Stimulated activated CD8-positive, alpha-beta memory T cell treated with anti-CD3 and anti-CD28 coated beads, Interleukin-2, amount 100 ng/mL, for 48 hours (primary cell): ENCODE measurements at places on chromosomes 4 and X.

- no peak for DNase-seq
Measured at GRCh38 chr4:6199422-6199921, 877 bp downstream of the JAKMIP1 start.

- DNase-seq = no peak
Measured at GRCh38 chrX:56278692-56279091, 46.5 kb downstream of the KLF8 start.

DNA sequence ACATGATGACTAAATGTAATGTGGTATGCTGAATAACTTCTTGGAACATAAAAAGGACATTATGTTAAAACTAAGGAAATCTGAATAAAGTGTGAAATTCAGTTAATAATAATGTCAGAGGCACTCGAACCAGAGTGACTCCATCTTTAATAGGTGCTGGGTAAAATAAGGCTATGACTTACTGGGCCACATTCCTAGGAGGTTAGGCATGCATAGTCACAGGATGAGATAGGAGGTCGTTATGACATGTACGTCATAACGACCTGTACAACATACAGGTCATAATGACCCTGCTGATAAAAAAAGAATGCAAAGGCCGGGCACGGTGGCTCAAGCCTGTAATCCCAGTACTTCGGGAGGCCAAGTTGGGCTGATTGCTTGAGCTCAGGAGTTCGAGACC, 28.9 kb upstream of the OPHN1 start:
- no peak for DNase-seq

DNA sequence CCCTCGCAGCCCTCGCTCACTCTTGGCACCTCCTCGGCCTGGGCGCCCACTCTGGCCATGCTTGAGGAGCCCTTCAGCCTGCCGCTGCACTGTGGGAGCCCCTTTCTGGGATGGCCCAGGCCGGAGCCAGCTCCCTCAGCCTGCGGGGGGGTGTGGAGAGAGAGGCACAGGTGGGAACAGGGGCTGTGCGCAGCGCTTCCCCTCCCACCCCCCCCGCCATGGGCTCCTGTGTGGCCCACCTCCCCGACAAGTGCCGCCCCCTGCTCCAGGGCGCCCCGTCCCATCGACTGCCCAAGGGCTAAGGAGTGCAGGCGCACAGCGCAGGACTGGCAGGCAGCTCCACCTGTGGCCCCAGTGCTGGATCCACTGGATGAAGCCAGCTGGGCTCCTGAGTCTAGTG, 220.2 kb downstream of the STPG2 start:
- no peak for DNase-seq

DNA sequence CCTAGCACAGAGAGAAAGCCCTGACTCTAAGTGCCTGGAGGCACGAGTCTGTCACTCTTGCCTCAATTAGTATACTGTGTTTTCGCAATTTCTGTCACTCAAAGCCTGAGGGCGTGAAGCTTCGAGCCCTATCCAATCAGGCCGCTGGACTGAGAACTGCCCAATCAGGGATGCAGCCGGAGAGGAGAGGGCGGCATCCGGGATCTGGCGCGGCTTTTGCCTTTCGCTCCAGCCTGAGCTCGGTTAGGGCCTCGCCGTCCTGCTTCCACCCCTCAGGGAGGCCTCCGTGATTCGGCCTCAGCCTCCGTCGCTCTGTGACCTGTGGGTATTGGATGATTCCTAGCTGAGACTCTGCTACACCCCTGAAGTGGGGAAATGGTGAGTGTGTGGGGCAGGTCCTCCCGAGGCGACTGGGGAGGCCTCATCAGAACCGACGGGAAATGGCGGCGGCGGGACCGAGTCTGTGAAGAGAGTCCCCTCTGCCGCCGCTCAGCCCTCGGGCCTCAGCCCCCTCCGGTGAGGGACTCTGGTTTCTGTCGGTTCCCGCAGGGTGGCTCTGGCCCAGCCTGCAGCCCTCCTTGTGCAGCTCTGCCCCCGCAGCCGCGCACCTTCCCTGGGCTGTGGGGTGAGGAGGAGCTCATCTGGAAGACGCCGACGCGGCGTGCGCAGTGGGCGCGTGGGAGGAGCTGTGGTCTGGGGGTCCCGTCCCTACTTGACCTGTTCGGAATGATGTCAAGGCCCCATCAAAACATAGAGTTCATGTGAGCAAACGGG, 48.5 kb downstream of the ZNF141 start:
- no peak for DNase-seq

DNA sequence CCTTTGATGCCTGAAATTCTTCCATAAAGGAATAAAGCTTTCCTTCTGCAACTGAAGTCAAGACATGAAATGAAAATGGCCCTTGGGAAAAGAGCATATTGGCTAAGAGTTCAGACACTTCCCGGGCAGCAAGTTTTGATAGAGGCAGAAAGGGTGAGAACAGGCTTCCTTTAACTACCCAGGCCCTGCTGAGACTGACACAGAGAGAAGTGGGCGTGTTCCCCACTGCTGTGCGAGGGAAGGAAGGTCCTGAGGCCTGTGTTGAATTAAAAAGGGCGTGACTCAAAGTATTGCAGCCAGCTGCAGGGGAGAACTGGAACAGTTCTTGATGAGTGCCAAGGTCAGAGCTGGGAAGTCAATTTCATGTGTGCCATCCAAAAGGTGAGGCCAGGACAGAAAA, 33.9 kb upstream of the ADGRG2 start:
- DNase-seq = no peak

GRCh38 chrX:40149286-40150175, 51.8 kb upstream of the BCOR start:
- DNase-seq = no peak

GRCh38 chr4:48570646-48571220, 80.7 kb downstream of the ZAR1 start:
- no peak for DNase-seq

- DNase-seq = no peak
Measured at GRCh38 chr4:15382669-15383273, 45.1 kb upstream of the C1QTNF7 start.

GRCh38 chr4:8215001-8215427, 15.9 kb downstream of the SH3TC1 start:
- no peak for DNase-seq

DNA sequence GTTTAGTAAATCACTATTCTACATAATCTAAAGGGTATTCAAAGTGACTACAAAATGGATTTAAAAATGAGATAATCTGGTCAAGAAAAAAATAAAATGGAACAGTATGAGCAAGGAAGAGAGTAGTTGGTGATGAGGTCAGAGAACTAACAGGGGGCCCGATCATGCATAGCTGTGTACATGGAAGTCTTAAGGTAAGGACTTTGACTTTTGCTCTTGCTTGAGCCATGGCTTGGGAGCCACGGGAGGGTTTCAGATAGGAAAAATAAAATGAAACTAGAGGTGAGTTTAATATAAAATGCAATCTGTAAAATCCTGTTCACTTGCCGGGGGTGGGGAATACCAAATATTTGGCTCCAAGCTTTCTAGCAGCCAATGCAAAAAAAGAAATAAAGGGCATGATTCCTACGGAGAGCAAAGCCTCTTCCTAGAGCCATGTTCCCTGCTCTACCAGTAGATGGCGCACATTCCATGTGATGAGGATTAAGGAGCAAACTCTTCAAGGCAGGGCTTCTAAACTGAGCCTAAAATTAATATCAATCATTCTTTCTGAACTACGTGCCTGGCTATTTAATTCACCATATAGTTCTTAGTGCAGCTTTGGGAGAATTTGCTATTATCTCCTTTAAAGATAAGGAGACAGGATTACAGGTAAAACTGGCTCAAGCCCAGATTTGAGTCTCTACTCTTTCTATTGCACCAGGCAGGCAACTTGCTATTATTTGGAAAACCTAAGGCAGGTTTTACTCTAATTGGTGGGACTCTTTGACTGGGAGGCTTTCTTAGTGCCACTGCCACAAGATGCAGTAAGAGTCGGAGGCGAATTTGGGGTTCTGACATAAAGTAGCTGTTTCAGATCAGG, 6.8 kb upstream of the CLCN5 start:
- peak; percentile 5 for DNase-seq

DNA sequence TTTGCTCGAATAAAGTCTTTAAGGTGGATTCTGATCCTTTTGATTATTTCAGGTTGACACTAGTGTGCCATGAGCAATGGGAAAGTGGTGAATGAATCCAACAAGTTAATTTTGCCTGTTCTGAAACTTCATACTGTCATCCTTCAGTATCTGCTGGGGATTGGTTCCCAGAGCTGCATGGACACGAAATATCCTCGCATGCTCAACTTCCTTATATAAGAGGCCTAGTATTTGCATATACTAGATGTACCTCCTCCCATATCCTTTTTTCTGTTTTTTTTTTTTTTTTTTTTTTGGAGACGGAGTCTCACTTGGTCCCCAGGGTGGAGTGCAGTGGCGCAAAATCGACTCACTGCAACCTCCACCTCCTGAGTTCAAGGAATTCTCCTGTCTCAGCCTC, 23.0 kb upstream of the PDS5A start:
- DNase-seq = no peak

DNA sequence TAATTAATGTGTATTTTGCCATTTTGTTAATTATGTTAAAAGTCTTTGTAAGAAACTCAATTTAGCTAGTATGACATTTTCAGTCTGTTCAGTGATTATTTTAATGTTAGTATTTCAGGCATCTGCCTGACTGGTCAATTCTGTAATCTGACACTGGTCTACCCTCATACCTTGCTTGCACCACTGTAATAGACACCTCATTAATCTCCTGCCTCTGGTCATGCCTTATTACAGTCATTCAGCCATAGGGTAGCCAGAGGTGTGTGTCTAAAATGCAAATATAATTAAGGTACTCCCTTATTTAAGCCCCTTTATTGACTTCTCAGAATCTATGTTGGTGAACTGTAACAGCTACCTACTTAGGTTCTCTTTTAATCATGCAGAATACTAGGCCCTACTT, 861.1 kb upstream of the IGFBP7 start:
- DNase-seq = no peak

GRCh38 chrX:39491548-39492297, 606.0 kb downstream of the BCOR start:
- peak; percentile 28 for DNase-seq

- DNase-seq = no peak
Measured at GRCh38 chr4:2069161-2069971, 10.2 kb downstream of the NAT8L start.

DNA sequence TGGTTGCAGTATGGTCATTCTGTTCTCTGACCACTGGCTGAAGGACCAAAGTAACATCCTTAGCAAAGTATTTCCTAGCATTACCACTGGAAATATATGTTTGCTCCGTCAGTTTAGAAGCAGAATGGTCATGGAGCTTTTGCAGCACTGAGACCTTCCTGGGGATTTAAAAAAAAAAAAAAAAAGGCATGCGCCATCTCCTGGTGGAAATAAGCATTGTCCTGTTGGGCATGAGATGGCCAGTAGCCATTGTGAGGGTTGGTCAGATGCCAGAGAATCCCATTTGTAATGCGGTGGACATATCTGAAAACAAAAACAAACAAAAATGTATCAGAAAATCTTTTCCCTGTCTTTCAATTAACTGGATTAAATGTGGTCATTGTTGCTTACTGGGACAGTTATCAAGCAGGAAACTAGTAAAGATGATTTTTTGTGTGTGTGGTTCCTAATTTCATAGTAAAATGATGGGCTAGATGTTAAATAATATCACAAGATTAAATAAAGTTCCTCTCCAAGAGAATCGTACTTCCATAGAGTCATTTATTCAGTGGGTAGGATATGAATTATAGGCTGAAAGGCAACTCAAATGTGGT, 139.6 kb downstream of the SOWAHB start:
- no peak for DNase-seq

DNA sequence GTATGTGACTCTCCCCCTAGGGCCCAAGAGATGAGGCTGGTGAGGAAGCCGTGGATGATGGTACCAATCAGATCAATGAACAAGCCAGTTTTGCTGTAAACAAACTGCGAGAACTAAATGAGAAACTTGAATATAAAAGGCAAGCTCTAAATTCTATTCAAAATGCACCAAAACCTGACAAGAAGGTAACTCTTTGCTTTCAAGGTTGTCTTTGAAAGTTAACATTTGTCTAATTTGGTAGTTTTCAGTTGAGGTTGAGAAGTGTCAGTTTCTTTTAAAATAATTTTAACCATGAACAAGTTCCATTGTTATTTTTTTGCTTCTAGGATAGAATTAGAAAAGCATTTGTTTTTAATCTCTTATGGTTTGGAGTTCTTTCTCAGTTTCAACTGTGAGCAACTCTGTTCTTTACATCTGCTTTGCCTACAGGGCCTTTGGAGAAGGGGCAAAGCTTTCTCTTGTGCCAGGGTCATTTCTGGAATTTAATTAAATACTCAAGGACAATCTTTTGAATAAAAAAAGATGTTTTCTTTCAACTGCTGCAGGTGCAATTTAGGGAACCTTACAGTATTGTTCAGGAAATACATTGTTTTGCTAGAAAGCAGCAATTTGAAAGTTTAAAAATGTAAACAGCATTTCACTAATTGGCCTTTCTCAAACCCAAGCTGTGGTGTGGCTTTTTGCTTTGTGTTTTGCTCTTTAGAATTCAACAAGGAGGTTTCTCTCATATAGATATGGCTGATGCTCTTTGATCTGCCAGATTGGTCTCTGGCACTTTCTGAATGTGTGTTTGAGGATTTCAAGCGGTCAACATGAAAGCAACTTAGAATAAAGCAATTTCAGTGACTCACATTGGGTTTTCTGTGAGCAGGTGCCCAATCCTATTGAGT, 62.9 kb downstream of the LRP2BP start:
- no peak for DNase-seq

- no peak for DNase-seq
Measured at GRCh38 chr4:31052519-31052918, 332.4 kb downstream of the PCDH7 start.

DNA sequence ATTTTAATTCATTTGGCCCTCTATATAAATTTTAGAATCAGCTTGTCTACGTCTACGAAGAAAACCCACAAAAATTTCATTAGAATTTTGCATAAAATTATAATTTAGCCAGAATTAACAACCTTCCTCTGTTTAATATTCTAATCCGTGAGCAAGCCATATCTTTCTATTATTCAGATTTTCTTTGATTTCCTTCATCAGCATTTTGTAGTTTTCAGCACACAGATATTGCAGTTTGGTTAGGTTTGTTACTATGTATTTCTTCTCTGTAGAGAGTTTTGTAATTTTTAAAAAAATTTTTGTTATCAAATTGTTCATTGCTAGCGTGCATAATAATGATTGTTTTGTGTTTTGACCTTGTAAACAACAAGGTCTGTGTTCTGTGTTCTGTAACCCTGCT, 34.9 kb upstream of the PRDM8 start:
- DNase-seq = no peak

- no peak for DNase-seq
Measured at GRCh38 chr4:165757451-165757850, 115.6 kb upstream of the TLL1 start.

- no peak for DNase-seq
Measured at GRCh38 chr4:147863111-147863747, 131.3 kb downstream of the ARHGAP10 start.

- no peak for DNase-seq
Measured at GRCh38 chr4:169437299-169438047, 166.7 kb upstream of the SH3RF1 start.
